ENCODE measurements at places on chromosomes 16 and 17. TPM values are rescaled to one million over a fixed set of nuclear protein-coding genes. Genes with fewer than 3 reads are reported as not detected.

- DNase-seq: no peak
These were observed 61.5 kb downstream of the SLC6A2 start for GRCh38 chr16:55717326-55717725.

GRCh38 chr16:17520561-17520960, 49.8 kb upstream of the XYLT1 start:
- no peak for DNase-seq

ASPHD1 gene
- 24.6 TPM for total RNA-seq

GRCh38 chr17:58565389-58566311, 51.2 kb upstream of the MTMR4 start:
- peak; percentile 38 for DNase-seq

NATD1 gene
- 12.3 TPM for total RNA-seq

- DNase-seq: no peak
These were observed 674 bp downstream of the C17orf75 start for GRCh38 chr17:32341141-32341856.

TNRC6C gene
- total RNA-seq: 9.3 TPM

TBC1D26 gene
- 7.7 TPM for total RNA-seq

DNA sequence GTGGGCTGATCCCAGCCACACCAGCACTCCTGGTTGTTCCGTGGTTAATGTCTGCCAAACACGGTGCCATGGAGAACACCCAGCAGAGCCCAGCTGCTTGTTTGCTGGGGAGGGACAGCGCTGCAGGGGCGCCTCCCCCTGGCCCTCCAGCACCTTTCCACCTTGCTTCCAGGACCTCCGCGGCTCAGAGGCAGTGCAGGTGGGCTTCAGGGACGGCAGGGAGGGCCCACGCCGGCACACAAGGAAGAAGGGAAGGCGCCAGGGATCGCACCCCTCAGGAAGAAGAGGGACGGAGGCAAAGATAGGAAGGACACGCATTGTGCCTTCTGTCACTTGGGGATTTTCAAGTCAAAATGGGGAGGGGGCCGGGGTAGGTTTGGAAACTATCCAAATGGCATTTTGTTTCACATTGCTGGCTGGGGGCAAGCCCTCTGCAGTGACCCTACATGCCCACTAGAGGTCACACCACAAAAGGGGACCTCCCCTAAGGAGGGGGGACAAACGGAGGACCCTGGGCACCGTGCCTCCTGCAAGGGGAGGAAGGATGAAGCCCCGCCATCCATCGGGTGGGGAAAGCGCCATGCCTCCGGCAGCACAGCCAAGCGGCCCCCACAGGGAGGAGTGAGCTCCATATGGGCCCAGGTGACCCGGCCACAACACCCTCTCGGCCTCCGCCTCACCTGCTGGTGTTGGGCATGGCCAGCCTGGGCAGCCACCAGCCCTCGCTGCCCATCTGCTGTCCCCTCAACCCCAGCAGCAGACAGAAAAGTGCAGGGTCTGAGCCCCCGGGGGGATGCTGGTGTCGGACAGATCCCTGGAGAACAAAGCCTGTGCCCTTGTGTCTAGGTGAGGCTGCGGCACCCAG, 7.5 kb upstream of the C16orf95 start:
- peak; percentile 98 for DNase-seq

DNA sequence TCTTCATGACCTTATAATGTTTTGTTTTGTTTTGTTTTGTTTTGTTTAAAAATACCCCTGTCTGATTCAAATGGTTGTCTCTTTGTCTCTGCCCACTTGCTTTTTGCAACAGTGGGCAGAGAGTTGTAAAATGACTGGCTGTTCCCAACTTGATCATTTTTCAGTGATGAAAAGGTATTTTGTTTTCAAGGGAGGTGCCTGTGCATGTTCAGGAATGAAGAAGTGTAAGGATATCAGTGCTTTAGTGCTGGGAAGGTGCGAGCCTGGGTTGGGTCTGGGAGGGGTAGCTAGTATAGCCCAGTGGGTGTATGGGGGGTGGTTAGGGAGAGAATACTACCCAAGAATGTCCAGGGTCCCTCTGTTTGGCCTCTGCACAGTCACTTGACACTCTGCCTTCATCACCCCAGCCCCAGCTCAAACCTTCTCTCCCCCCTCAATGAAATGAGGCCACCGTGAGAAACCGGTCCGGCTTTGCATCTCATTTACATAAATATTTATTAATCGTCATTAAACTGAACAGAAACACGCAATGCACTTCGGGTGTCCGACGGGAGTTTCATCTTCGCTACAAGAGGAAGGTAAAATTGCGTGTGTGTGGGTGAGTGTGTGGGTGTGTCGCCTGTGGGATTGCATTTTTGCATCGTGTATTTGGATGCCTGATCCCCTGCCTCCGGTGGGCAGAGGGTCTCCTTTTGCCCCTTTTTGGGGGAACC, 4.3 kb downstream of the NEUROD2 start:
- DNase-seq: peak; percentile 62

GRCh38 chr16:8885674-8886592, 3.8 kb downstream of the LITAFD start:
- DNase-seq: peak; percentile 78

PLA2G10 gene
- total RNA-seq: not detected

DNA sequence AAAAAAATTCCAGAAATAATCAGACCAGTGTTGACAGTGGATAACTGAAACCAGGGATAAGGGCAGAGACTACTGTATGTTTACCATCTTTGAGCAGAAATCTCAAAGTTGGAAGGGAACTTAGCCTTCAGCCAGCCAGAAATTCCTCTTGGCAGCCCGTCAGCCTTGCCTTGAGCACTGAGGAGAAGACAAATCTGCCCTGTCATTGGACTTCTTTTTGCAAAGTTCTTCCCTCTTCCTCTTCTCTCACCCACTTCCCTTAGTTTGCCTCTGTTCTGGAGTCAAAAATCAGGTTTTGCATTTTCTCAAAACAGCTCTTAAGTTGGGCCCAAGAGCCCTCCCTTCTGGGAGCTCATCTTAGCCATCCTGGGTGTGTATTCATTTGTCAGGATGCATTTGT, 6.2 kb downstream of the TUFM start:
- no peak for DNase-seq

- DNase-seq: peak; percentile 84
These were observed 491 bp downstream of the SLC25A19 start for GRCh38 chr17:75288770-75289114.

CCR7 gene
- total RNA-seq: 1.1 TPM

- no peak for DNase-seq
These were observed 92.8 kb downstream of the CHD9 start for GRCh38 chr16:53147500-53148065.

- DNase-seq: no peak
These were observed 12.6 kb upstream of the SLC12A3 start for GRCh38 chr16:56852401-56852730.

DNA sequence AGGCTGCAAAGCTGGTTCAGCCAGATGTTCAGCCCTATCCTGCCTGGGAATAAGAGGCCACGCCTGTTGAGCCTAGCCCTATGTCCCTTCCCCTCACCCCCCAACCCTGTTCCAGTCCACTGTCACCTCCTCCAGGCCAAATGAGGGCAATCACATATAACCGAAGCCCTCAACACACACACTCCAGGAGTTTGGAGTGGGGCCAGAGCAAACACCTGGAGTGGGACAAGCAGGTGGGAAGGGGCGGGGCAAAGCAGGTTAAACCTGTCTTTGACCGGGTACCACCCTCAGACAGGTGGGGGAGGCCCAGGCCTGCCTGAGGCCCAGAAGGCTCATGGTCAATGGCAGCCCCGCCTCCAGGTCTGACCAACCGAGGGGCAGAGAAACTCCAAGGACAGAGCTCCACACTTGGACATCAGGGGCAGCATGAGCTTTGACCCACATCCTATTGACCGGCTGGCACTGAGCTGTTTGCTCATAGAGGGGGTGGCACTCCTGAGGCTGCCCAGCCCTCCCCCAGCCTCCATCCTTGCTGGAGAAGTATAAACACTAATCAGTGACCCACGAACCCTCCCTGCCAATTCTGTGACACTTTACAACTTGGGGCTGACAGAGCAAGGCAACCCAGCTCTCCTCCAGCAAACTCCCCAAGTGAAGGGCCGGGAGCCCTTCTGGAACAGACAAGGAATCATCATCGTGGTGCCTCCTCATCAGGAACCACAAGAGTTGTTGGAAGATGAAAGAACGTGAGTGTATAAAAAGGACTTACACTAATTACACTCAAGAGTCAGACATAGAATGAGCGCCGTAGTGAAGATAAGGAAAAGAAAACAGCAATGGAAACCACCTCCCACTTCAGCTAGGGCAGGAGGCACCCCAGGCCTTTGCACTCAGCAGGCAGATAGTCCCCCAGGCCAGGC, 1.5 kb downstream of the ESRP2 start:
- peak; percentile 66 for DNase-seq

DNA sequence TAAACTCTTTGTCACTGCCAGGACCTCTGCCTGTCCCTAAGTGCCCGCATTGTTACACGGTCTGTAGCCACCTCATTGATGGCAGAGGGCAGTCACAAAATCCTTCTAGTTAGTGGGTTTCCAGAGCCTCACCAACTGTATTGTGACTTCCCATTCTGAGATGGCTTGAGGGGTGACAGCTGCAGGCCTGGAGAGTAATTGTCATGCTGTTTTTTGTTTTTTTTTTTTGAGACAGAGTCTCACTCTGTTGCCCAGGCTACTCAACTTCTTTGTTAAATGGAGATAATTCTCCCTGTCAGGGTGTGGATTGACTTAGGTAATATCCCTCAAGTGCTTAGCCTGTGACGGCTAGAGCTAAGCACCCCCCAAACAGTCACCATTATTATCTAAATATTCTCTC, 77.9 kb downstream of the SDR42E1 start:
- no peak for DNase-seq

DNA sequence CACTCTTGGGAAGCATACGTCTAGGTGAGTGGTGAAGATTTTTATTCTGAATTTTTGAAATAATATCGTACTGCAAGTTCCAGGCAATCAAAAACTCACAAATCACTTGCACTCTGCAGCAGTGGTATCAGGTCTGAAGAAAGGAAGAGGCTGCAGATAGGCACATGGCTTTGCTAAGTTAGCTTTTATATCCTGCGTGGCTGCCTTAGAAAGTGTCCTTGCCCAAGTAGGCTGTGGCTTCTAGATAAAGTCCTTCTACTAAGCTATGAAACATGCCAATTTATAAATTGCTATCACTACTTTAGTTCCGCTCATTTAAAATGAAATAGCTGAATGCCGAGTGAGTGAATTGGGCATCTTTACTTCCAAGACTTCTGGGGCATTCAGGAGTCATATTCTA, 17.9 kb downstream of the WWOX start:
- no peak for DNase-seq
